ENCODE measurements at places on chromosomes 7 and 10. TPM values are rescaled to one million over a fixed set of nuclear protein-coding genes. Genes with fewer than 3 reads are reported as not detected.

Gene MDFIC
- total RNA-seq, result 6.7 TPM

DNA sequence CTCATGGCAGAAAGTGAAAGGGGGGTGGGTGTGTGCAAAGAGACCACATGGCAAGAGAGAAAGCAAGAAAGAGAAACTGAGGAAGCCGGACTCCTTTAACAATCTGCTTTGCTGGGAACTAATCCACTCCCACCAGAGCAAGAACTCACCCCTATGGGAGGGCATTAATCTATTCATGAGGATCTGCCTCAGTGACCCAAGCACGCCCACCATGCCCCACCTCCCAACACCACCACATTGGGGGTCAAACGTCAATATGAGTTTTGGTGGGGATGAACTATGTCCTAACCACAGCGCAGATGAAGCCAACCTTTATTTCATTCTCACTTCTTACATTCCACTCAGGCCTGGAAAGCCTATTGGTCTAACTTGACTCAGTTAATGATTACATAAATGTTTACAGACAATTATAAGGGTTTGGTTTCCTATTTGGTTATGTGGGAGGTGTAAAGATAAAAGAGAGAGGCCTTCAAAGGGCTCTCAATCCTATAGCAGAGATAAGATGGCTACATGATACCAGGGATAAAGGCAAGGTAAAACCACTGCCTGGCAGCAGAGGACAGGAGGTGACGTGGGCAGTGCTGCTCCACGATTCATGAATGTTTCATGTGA is 601.8 kb downstream of the PARD3 start:
- H3K27ac ChIP-seq, result no peak overlapping the region
- peaks cover 52% of the 10 kb centered on the region for H3K4me1 ChIP-seq
- peaks cover 8% of the 10 kb centered on the region for H3K36me3 ChIP-seq

DNA sequence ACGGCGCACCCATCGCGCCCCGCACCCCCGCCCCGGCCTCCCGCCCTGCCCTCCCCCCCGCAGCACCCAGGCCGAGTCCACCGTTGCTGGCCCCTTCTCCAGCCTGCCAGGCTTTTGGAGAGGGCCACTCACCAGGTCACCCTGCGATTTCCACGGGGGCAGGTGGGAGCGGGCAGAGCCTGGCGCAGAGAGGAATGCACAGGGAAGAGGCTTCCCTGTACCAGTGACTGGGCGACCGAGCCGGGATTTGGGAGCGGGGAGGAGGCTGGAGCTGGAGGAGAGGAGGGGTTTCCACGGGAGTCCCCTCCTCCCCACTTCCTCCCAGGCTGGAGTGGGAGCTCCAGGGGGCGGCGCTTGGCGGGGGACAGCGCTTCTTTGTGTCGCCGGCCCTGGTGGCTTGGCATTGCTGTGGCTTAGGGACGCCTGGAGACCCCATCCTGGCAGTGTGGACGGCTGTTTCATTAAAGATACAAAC is 19.3 kb downstream of the TCAF1 start:
- peak overlapping the region; percentile 89 for H3K4me3 ChIP-seq
- H3K27me3 ChIP-seq, result no peaks in the 10 kb centered on the region
- H3K27ac ChIP-seq, result peak overlapping the region; percentile 98
- no peaks in the 10 kb centered on the region for H3K36me3 ChIP-seq

DNA sequence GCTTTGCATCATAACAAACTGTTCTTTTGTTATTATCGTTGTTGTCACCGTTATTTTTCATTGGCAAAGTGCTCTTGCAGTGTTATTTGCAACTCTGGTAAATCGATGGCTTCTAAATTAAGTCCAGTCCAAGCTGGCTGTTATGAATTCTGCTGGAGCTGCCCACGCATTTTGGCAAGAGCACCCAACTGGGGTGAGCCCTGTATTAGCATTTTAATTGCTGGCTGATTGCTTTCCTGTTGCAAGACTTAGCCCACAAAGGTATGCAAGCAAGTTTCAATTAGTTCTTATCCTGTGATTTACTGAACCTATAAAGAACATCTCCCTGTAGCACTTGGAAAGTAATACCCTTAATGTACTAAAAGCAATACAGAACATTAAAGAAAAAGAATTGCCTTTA is 226.8 kb downstream of the ACTR3B start:
- DNase-seq, result no peak
- H3K36me3 ChIP-seq, result no peaks in the 10 kb centered on the region
- no peaks in the 10 kb centered on the region for H3K27me3 ChIP-seq
- H3K4me3 ChIP-seq, result no peak overlapping the region

DNA sequence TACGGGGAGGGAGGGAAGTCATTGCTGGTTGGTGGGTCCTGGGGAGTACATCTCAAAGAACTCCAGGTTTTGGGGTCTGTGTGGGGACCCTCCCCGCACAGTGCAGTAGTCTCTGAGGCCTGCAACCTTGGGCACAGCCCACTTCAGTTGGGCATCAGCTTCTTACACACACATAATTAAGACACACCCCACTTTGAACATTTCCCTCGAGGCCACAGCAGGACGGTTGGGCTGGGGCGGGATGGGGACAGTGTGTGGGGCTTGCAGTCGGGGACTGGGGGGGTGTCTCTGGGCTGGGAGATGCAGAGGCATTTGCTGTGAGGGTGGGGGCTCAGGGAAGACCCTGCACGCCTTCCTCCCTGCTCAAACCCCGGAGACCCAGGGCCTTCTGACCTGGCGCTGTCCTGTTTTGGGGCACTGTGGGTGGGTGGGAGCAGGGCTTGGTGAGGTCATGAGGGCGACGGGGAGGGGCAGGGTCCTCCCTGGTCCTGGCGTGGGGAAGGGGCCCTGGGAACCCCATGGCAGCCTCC is 1.3 kb downstream of the LFNG start:
- no peak for DNase-seq
- peak overlapping the region; percentile 82 for H3K4me3 ChIP-seq
- H3K4me1 ChIP-seq, result peaks cover 22% of the 10 kb centered on the region
- H3K36me3 ChIP-seq, result no peaks in the 10 kb centered on the region
- peaks cover 32% of the 10 kb centered on the region for H3K27me3 ChIP-seq

- H3K27me3 ChIP-seq, result peaks cover 78% of the 10 kb centered on the region
- H3K4me3 ChIP-seq, result no peak overlapping the region
- DNase-seq, result no peak
- no peaks in the 10 kb centered on the region for H3K4me1 ChIP-seq
These were observed 7.3 kb upstream of the TCERG1L start for GRCh38 chr10:131318814-131319213.

DNA sequence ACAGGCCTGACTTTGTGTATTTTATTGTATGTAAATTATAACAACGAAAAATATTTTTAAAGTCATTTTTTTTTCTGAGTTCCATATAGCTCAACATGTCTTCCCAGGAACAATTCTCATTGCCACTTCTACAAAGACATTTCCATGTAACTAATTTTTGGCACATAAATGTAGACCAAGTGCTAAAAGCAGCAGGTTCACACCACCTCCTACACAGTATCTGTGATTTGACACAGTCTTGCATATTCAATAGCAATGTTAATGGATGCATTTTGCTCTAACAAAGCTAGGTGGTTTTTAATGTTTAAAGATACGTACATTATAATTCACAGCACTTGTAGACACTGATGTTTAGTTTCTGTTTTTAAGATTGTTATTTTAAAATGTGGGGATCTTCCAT is 346.5 kb downstream of the GPAM start:
- DNase-seq, result no peak
- H3K4me1 ChIP-seq, result no peaks in the 10 kb centered on the region
- no peak overlapping the region for H3K27ac ChIP-seq
- peaks cover 3% of the 10 kb centered on the region for H3K27me3 ChIP-seq
- no peaks in the 10 kb centered on the region for H3K36me3 ChIP-seq

- H3K4me1 ChIP-seq, result no peaks in the 10 kb centered on the region
- no peaks in the 10 kb centered on the region for H3K27me3 ChIP-seq
- DNase-seq, result no peak
- no peaks in the 10 kb centered on the region for H3K36me3 ChIP-seq
These were observed 25.7 kb upstream of the CDK14 start for GRCh38 chr7:90570373-90570959.

All from progenitor cell of endocrine pancreas (in vitro differentiated cells).